ENCODE measurements at places on chromosomes 5 and 9.
A peak's percentile ranks its signal among the peaks of the same experiment; 100 is the strongest.

GRCh38 chr5:136731241-136731900 is 366.0 kb upstream of the TRPC7 start:
- DNase-seq = no peak

DNA sequence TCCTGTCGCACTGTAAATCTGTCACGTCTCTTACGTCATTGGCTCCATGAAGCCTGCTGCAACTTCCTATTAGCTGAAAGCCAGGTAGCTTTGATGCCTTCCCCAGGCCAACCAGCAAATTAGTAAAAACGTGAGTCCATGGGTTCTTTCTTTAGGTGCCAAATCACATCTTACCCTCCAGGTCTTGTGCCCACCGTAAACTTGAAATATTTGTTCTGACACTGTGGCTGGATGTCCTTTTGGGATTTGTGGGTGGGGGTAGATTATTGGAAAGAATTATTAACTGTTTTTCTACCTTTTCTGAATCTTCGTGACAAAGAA is 172.8 kb downstream of the NR3C1 start:
- DNase-seq = no peak

DNA sequence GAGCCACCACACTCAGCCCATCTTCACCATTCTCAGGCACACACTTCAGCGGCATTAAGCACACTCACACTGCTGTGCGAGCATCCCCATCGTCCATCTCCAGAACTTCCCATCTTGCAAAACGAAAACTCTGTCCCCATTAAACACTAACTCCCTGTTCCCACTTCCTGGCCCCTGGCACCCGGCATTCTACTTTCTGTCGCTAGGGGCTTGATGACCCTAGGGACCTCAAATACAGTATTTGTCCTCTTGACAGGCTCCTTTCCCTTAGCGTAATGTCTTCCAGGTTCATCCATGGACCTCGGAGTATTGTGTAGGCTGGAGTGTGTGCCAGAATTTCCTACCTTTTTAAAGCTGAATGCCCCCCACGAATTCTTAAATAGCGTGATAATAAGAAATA is 14.7 kb upstream of the UBAC1 start:
- no peak for DNase-seq

DNA sequence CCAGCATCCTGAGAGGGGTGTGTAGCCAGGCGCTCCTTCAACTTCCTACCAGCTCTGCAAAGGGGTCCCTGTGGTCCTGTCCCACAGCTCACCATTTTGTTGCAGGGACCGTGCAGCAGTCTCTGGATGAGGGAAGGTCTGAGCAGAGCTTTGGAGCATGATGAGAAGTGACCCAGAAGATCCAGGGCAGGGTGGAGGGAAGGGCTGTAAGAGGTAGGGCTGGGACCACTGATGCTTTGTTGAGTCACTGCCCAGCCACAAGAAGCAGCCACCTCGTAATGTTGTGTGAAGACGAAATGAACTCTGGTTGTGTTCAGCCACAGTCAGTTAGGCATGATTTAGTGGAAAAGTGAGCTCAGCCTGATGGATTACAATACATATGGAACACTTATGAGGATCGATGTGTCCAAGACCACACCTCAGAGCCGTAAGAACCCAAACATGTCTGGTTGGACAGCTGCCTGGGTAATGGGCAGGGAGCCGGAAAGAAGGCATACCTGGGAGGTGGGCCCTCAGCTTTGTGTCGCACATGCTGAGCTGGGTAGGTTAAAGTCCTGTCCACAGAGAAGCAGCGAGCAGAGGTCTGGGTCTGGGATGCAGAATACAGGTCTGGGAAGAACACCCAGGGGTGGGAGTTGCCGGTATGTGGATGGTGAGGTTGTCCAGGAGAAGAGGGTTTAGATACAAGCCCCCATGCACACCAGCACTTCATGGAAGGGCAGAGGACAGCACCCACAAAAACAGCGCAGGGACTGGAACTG is 250.1 kb downstream of the GADD45G start:
- no peak for DNase-seq

- no peak for DNase-seq
Measured at GRCh38 chr9:123339666-123340510, 16.1 kb upstream of the CRB2 start.

GRCh38 chr9:114303977-114304376 is 18.9 kb upstream of the ORM1 start:
- peak; percentile 52 for DNase-seq

DNA sequence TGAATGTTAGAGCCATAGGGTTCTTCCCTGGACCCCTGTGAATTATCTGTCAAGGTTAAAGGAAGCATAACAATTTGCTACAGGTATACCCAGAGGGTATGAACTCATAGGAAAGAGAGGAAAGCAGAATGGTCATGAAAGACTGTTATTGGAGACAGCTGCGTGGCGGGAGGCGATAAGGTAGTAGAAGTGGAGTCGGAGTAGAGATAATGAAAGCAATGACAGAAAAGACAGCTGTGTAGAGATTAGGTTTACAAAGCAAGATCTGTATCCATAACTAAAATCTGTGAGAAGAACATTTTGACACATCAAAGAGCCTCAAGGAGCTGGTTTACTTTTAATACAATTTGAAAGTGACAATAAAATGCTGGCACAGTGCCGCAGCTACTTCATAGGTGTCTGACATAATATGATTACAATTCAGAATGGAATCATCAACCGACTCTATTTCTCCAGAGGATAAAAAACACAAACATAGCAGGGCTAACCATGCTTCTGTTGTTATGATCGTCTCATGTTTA is 603.9 kb downstream of the CDH12 start:
- no peak for DNase-seq

DNA sequence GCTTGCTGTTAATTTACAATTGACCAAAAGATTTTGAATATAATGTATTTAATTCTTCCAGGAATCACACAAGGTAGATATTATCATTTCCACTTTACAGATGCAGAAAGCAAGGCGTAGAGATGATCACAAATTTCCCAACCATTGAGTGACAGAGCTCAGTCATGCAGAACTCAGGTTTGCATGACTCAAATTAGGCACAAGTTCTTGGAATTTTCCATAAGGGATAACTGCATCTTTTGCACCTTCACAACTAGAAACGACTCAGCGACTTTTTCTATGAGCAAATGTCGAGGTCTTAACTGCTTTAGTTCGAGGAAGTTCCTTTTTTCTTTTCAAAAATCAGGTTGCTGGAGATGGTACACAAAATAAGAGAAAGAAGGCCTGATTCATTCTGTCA is 265.5 kb upstream of the PAPPA start:
- no peak for DNase-seq

GRCh38 chr5:56247592-56247991 is 14.5 kb upstream of the ANKRD55 start:
- no peak for DNase-seq

GRCh38 chr9:80792726-80793125 is 896.6 kb downstream of the TLE1 start:
- DNase-seq = no peak

- no peak for DNase-seq
Measured at GRCh38 chr5:80755626-80756025, 100.8 kb upstream of the DHFR start.

DNA sequence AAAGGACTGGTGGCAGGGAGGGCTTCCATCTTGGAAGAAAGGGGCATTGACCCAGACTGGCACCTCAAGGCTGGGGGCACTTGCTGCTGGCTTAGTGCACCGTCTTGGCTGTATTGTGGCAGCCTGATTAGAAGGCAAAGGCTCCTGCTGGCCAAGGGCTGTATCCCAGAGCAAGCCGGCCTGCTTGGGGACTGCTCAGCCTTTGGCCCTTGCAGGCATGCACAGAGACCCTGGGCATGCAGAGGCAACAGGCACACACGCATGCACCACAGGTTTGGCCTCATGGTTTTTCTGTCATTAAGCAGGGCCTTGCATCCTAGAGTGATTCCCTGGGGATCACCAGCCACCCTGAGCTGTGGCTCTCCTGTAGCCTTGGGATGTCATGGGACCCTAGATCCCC is 29.0 kb downstream of the PITX1 start:
- DNase-seq = no peak

DNA sequence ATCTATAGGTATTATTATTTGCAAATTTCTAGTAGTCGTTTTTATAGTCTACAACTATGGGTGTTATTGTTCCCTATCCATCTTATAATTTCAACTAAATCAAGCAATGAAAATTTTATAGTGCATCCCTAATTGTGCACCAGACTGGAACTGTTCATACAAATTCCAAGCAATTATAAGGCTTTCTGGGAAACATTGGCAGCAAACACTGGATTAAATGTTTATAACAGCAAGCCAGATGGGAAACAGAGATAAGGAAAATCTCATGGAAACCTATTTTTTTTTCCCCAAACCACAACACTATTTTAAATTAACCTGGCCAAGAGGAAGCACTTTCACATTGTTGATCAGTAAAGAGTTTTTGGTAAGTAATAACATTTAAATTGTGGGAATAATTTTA is 524.3 kb downstream of the RASEF start:
- no peak for DNase-seq

GRCh38 chr5:58985759-58986158 is 402.9 kb downstream of the RAB3C start:
- no peak for DNase-seq

GRCh38 chr9:70060148-70060882 is 16.7 kb downstream of the MAMDC2 start:
- no peak for DNase-seq

DNA sequence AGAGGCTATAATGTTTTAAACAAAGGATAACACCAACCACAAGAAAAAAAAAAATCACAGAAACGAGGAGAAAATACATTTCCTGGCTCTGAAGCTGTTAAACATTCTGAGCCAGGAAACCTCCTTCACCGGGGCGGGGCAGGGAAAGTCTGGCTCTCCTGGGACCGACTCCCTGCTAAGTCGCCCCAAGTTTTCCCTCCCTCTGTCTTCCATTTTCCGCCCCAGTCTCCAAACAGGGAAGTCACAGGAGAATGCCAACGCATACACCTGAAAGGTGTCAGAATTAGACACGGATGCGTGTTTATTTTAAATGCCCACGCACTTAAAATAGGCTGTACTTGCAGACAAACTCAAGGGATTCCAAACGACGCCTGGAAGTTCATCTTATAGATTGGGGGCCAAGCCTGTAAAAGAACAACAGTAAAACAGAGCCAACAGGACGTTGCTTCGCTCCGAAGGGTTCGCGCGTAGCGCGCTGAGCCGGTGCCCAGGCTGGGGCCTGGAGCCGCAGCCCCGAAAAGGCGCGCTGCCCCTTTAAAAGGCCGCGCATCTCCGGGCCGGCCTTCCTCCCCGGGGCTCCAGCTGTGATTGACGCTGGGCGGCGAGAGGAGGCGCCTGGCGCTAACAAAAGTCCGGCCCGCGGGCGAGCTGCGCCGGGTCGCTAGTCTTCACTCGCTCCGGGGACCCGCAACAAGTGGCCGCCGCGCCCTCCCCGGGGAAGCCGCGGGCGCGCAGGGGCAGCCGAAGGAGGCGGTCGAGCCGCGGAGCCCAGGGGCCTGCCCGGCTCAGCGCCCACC is at the start of gene FBXL7:
Gene FBXL7, plus strand, starts transcription at position 653 of the 797 bp plus-strand sequence.
- peak; percentile 86 for DNase-seq

GRCh38 chr9:137029058-137029936 is 1.3 kb upstream of the ABCA2 start:
- DNase-seq = peak; percentile 88

- DNase-seq = peak; percentile 67
Measured at GRCh38 chr5:1329111-1329579, 15.8 kb downstream of the CLPTM1L start.

GRCh38 chr9:136643596-136644342 is 18.9 kb upstream of the EGFL7 start:
- no peak for DNase-seq

- no peak for DNase-seq
Measured at GRCh38 chr9:101795147-101795546, 56.7 kb upstream of the GRIN3A start.

DNA sequence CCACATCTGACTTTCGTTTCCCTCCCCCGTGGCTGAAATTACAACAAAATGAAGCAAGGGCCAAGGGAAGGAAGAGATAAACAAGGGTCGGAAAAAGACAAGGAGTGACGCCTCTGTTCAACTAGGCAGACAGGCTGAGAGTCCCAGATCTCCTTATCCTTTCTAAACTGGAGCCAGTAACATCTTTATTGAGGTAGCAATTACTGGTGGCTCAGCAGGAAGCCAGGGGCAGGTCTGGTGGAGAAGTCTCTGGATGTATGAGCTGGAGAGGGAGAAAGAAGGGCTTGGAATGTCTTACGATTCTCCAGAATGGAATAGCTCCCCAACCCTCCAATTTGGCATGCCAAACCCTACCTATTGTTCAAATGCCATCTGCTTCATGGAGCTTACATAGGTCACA is 190.8 kb upstream of the BRINP1 start:
- DNase-seq = no peak

DNA sequence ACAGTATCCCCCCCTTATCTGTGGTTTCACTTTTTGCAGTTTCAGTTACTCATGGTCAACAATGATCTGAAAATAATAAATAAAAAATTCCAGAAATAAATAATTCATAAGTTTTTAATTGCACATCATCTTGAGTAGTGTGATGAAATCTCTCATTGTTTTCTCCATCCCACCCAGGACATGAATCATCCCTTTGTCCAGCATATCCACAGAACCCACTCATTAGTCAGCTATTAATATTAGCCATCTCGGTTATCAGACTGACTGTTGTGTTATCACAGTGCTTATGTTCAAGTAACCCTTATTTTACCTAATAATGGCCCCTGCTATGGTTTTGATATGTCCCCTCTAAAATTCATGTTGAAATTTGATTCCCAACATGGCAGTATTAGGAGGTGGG is 40.7 kb downstream of the FAM114A2 start:
- no peak for DNase-seq

DNA sequence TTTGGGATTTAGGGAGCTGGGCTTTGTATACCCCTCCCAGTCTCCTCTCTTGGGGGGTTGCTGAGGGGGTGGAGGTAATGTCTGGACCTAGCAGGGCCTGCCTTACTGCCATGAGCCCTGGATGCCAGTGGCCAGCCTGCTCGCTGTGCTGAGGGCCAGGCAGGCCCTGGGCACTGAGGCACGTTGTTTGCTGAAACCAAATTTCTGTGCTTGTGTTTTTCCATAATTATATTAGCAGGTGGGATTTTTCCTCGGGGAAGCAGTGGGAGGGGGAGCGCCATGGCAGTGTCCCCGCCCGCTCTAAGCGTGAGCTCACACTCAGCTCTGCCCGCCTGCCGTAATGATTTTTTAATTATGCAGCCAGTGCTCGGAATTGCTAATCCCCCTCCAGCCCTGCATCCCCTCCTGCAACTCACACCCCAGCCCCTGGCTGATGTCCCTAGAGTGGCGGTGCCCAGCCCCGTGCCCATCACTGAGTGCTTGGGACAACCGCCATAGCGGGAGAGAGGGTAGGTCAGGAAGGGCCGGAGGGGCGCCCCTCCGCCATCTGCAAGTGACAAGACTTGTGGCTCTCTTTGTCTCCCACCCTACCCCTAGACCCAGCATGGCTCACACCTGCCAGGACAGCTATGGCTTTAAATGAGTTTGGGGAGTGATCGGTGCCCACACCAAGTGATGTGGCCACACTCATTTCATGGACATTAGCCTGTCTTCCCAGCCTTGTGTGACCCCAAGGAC is 20.9 kb downstream of the CXXC5 start:
- no peak for DNase-seq

GRCh38 chr5:95824747-95825146 is 2.2 kb upstream of the GLRX start:
- peak; percentile 26 for DNase-seq
